ENCODE measurements at places on chromosomes 6 and 20.
A peak's percentile ranks its signal among the peaks of the same experiment; 100 is the strongest.

GRCh38 chr6:15511248-15512125, 151.3 kb downstream of the DTNBP1 start:
- no peak for DNase-seq

DNA sequence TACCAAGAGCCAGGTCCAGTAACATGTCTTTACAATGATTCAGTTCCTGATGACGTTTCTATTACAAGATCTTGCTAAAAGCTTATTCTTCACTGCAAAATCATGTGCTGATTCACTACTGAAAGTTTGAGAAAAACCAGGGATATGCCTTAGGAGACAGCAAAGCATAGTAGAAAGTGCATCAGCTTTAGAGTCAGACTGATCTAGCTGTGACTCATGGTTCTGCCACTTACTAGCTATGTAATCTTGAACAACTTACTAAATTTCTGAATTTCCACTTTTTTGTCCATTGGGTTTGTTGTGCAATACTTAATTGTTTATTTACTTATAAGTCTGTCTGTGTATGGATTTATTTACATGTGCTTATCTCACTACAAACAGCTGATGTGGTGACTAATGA, 198.5 kb upstream of the RSPO3 start:
- no peak for DNase-seq

DNA sequence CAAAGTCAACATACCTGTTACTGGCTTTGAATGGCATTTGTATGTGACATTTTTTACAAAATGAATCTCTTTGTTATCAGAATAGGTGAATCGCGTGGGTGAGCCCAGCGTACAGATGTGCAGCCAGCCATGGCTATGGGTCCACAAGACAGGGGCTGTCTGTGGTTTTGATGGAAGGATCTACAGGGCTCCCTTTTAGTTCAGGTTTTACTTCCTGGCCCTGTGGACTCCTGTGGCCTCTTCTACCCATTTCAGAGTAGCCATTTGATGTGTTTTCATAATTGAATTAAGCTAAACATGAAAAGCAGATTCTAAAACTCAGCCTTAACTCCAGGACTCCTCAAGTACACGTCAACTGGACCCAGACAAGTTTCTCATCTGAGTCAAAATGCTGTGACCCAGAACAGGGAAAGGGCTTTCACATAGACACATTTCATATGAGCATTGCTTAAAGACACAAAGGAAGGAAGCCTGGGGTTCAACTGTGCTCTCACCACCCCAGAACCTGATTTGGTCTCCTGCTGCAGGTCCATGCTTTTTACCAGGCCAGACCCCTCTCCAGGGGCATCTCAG, 105.3 kb upstream of the NAA20 start:
- no peak for DNase-seq

GRCh38 chr6:135403584-135403983, 94.0 kb downstream of the AHI1 start:
- no peak for DNase-seq

DNA sequence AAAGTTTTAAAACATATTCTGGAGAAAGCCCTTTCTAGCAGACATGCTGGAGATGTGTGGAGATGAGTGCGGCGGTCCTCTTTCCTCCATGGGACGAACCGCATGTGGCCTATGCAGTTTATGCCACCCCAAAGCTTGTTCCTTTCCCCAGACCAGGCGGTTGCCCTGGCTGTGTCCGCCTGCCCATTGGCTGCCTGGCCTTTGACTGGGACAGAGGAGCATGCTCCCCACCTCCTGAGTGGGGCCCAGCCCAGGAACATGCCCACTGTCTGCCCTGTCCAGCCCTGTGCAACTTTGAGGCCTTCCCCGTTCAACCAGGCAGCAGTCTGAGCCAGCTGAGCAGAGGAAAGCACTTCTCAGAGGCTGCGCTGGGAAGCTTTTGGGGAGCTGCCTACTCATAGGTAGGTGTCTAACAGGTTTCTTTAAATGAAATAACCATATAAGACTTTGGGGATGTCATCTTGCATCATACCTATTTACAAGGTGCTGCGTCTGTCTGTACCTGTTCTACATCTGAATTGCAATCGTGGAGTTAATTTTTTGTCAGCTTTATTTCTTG, 20.6 kb downstream of the FOXC1 start:
- no peak for DNase-seq

DNA sequence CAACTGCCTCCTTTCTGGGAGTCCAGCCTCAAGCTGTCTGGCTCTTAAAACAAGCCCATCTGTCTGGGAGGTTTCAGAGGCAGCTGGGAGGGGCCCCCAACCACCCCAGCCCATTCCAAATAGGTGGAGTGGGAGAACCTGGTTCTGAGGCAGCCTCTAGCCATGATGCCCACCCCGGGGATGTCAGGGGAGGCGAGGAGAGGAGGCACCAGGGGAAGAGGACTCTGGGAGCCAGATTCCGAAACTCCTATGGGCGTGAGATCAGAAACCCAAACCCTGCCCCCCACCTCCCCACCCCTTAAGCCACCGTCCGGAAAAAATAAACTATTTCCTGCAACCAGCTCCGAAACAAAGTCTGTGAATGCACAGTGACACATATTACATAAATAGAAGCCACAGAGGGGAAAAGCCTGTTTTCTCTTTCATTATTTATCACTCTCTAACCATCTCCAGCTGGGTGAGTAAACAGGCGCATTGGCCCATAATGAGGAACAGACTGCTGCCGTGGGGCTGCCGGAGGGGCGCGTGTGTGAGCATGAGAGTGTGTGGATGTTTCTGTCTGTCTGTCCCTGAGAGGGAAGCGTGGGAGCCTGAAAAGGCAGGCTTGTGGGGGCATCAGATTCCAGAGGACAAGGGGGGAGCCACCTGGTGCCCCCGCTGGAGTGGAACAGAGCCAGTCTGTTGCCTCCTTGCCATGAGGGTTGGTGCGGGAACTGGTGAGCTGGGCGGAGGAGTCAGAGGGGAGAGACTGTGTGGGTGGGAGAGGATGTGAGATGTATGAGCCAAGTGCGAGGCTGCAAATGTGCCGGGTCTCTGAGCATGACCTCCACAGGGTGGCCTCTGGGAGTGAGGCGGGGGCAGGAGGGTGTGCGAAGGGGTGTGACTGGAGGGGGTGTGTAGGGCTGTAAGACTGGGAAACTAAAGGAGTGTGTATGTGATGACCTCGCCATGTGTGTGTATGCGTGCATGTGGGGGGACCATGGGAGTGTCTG, 14.3 kb upstream of the FOXP4 start:
- peak; percentile 86 for DNase-seq

GRCh38 chr20:64080013-64080812, at the start of gene OPRL1:
TSS of gene OPRL1 (plus strand) at chr20:64080082. CDS start at chr20:64092721, 12,639 bp downstream.
- peak; percentile 38 for DNase-seq

DNA sequence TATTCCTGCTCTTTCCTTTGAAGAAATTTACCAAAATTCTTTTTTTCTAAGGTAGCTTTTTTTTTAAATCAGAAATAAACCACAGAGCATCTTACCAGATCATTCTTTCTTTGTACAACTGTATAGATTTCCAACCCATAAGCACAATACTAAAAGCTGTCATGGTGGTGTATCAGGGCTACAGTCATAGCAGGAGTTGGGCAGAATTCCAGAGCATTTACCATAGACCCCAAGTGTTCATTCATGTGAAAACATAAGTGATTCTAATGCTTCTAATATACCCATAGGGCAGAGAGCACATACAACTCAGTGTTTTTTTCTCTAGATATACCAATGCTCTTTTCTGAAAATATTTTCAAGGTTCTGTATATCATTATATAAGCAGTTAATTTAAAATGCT, 392.5 kb downstream of the FRK start:
- DNase-seq: no peak

- no peak for DNase-seq
These were observed 13.9 kb downstream of the TNFAIP3 start for GRCh38 chr6:137880746-137881521.

- DNase-seq: peak; percentile 59
These were observed 73.3 kb upstream of the CD93 start for GRCh38 chr20:23159256-23159946.

DNA sequence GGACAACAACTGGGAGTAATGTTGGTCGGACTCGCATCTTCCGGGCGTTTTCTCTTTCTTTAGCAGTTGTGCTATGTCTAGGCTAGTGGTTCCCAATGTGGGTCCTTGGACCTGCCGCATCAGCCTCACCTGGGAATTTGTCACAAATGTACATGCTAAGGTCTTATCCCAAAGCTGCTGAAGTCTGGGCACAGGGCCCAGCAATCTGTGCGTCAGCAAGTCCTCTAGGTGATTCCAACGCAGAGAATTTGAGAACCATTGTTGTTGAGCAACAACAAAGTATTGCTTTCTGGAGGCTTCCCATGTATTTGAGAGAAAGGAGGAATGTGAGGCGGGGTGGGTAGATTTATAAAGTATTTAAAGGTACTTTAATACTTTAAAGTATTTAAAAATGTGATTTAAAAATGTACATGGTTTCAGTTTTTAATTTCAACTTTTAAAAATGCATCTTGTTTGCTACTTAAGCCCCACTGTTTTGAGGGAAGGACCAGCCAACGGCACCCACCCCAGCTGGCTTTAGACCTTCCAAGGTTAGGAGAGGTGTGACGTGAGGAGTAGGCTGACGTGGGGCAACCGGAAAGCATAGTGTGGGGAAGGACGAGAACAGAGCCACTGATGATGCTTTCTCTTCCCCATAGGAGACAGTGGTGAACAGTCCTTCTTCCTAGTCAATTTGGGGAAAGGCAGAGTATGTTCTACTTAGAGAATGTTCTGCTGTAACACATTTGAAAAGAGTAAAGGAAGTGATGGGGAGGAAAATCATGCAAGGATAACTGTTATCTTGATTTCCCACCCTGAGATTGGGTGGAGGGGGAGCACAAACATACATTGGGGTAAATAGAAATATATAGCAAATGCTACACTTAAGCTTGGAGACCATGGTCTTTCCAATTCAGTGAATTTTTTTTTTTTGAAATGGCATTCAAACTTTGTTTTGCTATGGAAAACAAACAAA, 4.3 kb downstream of the UST start:
- DNase-seq: no peak

- no peak for DNase-seq
These were observed 278.3 kb upstream of the SGK1 start for GRCh38 chr6:134596191-134596590.

DNA sequence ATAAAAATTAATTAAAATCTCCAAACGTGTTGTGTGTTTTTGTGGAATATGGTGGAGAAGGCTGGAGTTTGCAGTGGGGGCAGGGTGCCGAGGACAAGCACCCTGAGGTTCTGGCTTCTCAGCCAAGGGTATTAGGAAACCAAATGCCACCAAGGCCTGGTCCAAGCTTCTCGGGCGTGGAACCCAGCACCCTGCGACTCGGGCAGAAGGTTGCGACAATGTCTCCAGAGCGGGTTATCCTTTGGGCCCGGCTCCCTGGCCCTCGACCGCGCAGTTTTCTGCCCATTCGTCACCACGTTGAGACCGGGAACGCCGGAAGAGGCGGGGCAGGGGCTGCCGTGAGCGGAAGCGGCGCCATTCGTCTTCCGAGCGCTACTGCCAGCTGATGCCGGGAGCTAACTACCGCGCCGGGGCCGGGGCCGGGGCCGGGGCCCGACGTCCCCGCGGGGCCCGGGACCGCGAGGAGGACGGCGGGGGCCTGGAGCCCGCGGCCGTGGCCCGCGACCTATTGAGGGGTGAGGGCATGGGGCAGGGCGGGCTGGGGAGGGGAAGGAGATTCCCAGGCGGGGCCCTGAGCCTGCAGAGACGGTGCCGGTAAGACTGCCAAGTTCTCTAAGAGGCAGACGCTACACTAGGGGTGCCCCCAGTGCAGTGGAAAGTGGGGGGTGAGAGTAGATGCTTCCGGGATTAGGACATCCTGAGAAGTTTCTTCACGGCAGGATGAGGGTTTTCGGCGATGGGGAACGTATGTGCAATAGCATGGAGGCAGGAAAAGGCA, at the start of gene RRP36:
Gene RRP36, plus strand, starts transcription at position 354 of the 778 bp plus-strand sequence. Its CDS starts 32 bp downstream, at position 386.
- peak; percentile 71 for DNase-seq

- peak; percentile 90 for DNase-seq
These were observed 637 bp upstream of the HIVEP2 start for GRCh38 chr6:142945446-142946180.

GRCh38 chr6:11423072-11423471, 114.5 kb upstream of the TMEM170B start:
- no peak for DNase-seq

- DNase-seq: no peak
These were observed 260.6 kb downstream of the EYA4 start for GRCh38 chr6:133501675-133502270.

- DNase-seq: no peak
These were observed 55.2 kb downstream of the HDDC2 start for GRCh38 chr6:125246566-125246965.

GRCh38 chr20:39705032-39705431, 742.9 kb downstream of the DHX35 start:
- no peak for DNase-seq

DNA sequence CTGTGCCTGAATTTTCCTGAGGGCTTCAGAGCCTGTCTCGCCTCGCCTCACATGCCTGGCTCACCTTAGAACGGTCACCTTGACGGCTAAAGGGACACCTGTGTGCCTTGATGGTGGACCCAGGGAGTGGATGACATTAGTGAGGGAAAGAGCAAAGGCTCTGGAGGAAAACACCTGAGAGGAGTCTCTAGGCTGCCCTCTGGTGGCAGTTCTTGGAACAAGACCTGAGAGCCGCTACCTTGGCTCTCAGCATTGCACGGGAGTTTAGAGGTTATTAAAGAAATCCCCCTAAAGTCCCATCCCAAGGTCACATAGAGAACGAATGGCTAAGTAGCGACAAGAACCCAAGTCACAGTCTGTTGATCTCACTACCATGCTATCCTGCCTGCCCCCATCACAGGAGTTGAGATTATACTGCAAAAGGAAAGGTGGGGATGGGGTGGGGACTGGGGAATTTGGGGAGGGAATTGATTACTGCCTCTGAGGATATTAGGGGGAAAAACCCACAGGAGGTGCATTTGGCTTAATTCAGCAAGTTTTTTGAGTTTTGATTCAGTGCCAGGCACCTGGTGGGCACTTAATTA, 7.9 kb upstream of the CDSN start:
- peak; percentile 38 for DNase-seq

GRCh38 chr6:143961066-143961465, 47.0 kb downstream of the PLAGL1 start:
- no peak for DNase-seq

DNA sequence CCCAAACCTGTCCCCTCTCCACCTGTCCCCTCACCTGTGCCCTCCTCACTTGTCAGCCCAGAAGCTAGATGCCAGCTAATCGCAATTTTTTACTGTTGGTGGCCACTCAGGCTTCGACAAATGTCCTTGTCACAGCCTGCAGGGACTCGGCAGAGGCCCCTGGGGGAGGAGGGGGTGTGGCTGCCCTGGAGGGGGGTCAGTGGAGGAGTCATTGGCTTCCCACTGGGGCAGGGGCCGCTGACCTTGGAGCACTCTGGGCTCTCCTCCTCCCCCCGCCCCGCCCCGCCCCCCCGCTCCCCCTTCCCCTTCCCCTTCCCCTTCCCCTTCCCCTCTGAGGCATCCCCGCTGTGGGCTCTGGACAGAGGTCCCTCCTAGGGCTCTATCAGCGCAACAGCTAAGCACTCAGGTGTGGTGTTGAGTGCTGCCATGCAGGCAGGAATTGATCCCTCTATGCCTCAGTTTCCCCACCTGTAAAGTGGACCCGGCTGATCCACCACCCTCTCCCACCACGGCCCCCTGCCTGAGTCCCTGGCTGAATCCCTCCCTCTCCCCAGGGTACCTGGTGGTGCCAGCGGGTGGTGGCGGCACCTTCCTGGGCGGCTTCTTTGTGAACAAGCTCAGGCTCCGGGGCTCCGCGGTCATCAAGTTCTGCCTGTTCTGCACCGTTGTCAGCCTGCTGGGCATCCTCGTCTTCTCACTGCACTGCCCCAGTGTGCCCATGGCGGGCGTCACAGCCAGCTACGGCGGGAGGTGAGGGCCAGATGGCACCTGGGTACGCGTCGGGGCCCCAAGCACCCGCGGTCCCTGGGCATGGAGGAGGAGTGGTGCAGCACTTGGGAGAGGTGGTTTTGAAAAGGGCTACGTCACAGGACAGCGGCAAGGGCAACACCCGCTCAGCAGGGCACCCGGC, 23.8 kb downstream of the SLCO4A1 start:
- peak; percentile 60 for DNase-seq

All from NCI-H1417 (cell line).